ENCODE measurements at places on chromosomes 12 and 14. TPM values are rescaled to one million over a fixed set of nuclear protein-coding genes. Genes with fewer than 3 reads are reported as not detected.

Gene LHX5
- total RNA-seq, result not detected

Gene DEGS2
- total RNA-seq, result not detected

Gene BEGAIN
- 0.46 TPM for total RNA-seq

Gene TNFRSF1A
- total RNA-seq, result 84.0 TPM

Gene NDUFA12
- 140 TPM for total RNA-seq

Gene C12orf54
- not detected for total RNA-seq

Gene PTPRB
- total RNA-seq, result 151 TPM

Gene SLCO1A2
- total RNA-seq, result not detected

Gene DCN
- total RNA-seq, result not detected

Gene SSPN
- 0.65 TPM for total RNA-seq

Gene STAB2
- total RNA-seq, result not detected

Gene CCND2
- 3.4 TPM for total RNA-seq

Gene ATXN7L3B
- total RNA-seq, result 25.0 TPM

Gene NFATC4
- 88.5 TPM for total RNA-seq

Gene BHLHE41
- total RNA-seq, result 0.24 TPM

Gene METTL25
- 8.5 TPM for total RNA-seq

Measured in endothelial cell of umbilical vein (primary cell).